NCI-H1105 (cell line): ENCODE measurements at places on chromosomes 2 and 18.

DNA sequence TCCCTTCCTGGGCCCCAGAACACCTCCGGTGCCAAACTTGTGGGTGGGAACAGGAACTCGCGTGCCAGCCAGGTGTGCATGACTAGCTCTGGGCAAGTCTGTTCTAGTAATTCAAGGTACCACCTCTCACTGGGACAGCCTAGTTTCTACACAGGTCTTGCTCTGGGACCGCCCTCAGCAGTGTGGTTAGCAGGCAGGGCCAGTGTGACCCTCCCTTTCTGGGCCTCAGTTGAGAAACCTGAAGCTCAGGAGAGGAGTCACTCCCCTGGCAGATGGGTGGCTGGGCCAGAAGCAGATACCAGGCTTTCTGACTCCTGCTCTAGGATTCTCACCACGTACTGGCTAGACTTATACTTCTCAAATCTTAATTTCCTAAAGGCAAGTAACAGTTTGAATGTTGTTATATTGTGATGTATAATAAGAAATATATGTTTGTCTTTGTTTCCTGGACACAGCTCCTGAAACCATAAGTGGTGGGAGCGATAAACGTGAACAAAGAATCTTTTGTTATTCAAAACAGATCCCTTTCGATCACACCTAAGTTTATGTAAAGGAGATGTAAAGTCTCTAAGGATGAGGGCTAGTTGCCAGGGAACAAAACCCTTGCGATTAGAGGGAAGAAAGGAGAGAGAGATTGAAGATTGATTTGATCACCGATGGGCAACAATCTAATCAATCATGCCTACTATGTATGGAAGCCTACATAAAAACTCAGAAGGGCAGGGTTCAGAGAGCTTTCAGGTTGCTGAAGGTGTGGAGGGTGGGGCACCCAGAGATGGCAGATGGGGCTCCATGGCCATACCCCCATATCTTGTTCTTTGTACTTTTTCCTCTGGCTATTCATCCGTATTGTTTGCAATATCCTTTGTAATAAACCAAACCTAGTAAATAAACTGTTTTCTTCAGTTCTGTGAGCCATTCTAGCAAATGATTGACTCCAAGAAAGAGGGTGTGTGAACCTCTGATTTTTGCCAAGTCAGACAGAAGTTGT lies 952 bp upstream of the UGT1A6 start:
- no peak for DNase-seq

DNA sequence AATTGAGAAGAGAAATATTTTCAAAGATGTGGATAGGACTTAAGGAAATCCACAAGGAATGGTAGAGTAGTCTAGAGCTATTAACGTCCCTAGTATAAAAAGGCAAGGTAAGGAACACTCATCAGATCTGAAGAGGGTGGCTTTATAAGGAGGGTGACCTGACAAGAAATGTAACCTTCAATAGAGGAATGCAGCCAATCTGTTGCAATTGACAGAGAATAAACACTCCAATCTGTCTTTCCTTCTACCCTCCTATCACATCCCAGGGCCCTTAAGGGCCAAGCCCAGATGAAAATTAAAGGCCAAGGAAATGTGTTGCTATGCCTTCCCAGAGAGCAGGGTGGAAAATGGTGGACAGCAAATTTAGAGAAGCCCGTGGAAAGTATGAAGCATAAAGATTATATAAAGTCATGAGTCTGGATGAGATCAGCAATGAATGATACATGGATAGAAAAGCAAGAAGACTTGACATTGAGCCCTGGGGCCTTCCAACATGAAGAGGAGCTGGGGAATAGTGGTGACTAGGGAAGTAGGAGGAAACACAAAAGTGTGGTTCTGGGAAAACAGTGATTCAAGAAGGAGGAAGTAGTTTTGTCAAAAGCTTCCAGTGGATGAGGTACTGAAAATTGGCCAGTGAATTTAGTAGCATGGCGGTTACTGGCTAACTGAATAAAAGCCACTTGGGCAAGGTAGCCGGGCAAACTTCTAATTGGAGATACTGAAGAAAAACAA lies 270.6 kb upstream of the TANK start:
- no peak for DNase-seq

GRCh38 chr2:133377021-133377481 lies 191.2 kb downstream of the NCKAP5 start:
- no peak for DNase-seq

GRCh38 chr2:101728865-101729264 lies 31.4 kb downstream of the MAP4K4 start:
- no peak for DNase-seq

DNA sequence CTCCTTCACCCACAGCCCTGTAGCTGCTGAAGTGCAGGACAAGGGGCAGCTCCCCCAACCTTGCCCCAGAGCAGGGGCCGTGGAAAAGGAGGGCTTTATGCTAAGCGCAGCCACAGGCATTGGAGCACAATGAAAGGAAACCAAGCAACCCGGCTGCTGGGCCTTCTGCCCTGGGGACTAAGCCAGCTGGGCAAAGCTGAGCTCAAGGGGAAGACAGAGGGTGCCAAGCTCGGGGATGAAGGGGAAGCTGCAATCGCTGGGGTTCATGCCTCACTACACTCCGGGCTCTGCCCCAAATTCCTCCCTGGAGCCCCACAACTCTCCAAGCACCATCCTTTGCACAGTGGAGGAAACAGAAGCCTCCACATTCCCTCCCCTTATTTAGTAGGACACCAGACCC lies 12.4 kb downstream of the SFXN5 start:
- no peak for DNase-seq

- no peak for DNase-seq
Measured at GRCh38 chr2:112092286-112093041, 37.4 kb downstream of the TMEM87B start.

DNA sequence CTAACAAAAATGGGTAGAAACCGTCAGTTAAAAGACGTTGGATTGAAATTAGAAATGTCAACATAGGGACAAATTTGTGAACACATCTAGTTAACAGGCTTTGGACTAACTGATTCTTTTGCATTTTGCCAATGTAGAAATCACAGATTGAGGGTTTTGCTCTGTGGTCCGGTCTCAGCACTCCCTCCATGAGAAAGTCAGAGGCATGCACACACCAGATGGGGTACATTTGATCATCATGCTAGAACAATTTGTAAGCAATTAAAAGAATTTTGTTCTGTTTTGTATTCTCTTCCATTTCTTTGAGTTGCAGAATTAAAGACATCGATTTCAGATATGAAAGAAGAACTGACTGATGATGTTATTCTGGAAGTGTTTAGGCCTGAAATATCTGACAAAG lies 179.1 kb upstream of the CCDC68 start:
- no peak for DNase-seq

GRCh38 chr2:206408323-206409320 lies 34.7 kb upstream of the ADAM23 start:
- DNase-seq = no peak

DNA sequence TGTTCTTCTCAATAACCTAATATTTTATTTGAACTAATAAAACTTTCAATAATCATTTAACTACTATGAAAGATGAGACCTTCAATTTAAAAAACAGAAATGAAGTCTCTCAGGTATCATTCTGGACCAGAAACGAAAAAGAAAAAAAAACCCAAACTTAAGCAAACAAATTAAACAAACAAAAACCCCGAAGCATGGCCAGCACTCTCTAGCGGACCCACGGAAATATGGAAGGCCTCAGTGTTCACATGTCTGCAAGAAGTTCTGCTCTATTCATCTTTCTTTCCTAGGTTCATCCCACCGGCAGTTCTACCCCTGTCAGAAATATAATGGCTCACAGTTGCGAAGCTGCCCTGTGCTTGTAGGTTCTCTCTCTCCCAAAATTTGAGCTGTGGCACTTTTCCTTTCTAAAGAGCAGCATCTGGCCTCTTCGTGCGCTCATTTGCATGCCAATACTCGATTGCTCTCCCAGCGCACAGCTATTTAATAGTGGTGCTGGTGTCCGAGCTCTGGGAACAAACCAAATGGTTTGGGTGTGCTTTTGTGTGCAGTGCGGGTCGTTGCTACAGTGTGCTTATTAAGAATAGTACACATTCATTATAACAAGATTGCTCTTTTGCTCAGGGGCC lies 129.0 kb upstream of the ZEB2 start:
- no peak for DNase-seq

GRCh38 chr2:62435720-62436119 lies 70.3 kb downstream of the TMEM17 start:
- DNase-seq = no peak

DNA sequence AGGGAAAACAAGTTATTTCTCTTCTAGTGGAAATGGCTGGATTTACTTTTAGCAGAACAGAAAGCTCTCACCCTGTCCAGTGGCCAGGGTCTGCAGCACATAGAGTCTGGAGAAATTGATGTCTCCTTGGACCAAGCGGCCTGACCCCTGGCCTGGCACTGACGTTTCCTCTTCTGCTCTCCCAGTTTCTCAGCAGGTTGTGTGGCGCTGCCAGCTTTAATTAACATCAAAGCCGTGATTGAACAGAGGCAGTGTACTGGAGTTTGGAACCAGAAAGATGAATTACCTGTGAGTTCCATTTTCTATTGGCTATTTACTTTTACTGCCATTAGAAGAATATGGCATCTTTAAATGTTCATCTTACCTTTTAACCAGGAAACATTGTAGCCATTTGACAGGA lies 20.9 kb downstream of the CD8A start:
- DNase-seq = no peak

DNA sequence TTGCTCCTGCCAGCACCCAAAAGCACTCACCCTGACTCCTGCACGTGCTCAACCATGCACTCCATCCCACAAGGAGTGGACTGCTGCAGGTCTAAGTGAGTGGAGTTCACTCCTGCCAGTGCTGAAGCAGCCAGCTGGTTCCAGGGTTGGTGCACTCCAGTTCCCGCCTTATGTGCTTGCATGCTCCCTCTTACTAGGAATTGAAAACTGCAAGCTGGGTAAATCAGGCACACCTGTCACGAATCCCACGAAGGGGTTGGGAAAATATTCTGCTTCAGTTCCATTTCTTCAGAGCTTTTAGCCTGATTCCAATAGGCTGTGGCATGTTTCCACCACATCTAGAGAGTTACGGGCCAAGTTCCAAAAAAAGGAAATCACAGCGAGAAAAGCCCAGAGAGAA lies 1365.5 kb upstream of the CHAC2 start:
- no peak for DNase-seq

DNA sequence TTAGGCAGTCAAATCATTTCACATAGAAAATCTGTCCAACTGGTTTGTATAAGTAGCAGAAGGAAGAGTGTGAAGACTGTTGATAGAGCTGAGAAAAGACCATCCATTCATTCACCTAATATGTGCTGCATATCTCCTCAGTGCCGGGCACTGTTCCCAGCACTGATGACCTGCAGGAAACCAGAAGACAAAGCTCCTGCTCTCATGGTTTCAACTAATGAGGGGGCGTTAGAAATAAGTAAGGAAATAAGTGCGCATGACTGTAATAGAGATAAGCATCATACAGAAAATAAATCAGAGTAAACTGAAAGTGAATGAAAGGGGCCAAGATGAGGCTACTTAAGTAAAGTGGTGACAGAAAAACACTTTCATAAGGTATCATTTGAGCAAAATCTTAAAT lies 427.5 kb upstream of the CDH20 start:
- DNase-seq = no peak

DNA sequence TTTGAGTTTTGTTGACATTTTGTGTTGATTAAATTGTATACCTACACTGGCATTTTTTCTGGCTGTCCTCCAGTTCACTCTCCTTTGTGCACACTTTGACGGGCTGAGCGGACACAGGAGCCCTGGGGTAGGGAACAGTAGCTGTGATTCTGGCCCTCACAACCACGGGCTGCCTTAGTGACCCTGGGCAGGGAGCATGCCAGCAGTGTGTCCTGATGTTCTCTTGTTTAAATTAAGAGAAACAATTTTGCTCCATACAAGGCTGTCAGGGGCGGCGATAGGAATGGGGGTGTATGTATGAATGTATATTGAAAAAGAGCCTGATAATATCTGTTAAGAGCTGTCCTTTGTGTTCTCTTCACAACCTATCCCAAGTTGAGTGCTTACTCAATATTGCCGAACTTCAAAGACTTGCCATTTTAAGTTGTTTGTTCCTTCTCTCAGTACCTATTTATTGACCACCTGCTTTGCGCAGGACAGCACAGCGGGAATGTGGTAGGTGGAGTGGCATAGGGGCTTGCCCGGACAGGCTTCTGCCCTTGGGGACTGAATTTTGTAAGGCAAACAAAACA lies 103.7 kb upstream of the EML6 start:
- DNase-seq = no peak

DNA sequence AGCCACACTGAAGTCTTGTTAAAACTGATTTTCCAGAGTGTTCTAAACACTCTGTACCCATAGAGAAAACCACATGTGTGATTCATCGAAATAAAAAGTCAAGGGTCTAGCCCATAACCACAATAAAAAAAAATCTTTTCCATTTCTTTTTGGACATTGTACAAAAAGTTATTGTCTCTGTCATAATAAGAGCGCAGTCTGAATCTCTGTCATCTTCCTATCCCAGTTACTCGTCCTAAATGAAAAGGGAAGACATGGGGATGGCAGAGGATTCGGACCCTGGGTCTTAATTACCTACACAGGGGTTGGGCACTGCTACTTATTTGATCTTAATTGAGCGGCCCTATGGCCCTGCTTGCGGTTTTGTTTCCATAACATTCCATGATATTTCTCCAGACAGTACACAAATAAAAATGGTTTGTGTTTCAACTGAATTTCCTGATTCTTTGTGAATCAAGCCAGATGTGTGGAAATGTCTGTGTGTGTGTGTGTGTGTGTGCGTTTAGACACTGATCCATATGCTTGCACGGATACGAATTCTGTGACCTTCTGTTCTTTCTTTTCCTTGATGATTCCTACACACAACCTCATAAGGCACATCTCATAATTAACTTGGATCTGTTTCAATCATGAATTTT lies 133.4 kb upstream of the SPATS2L start:
- DNase-seq = no peak

DNA sequence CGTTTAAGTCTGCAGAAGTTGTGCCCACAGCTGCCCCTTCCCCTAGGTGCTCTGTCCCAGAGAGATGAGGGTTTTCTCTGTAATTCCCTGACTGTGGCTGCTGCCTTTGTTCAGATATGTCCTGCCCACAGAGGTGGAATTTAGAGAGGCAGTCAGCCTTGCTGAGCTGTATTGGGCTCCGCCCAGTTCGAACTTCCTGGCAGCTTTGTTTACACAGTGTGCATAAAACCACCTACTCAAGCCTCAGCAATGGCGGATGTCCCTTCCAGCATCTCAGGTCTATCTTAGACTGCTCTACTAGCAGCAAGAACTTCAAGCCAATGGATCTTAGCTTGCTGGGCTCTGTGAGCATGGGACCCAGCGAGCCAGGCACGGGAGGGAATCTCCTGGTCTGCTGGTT lies 48.1 kb downstream of the LHCGR start:
- no peak for DNase-seq

DNA sequence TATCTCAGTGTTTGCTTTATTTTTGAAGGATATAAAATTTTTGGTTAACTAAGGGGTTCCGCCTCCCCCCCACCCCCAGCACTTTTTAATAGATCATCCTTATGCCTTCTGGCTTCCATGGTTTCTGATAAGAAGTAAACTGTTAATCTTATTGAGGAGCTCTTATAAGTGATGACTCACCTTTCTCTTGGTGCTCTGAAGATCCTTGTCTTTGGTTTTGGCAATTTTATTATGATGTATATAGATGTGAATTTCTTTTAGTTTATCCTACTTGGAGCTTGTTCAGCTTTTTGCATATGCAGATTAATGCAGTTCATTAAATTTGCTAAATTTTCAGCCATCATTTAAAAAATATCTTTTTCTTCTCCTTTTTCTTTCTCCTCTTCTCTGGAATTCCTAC lies 91.7 kb upstream of the CTAGE1 start:
- DNase-seq = no peak
